Stimulated activated CD8-positive, alpha-beta memory T cell treated with anti-CD3 and anti-CD28 coated beads, Interleukin-4, amount 100 ng/mL, for 24 hours (primary cell): ENCODE measurements at places on chromosomes 1 and 21.

DNA sequence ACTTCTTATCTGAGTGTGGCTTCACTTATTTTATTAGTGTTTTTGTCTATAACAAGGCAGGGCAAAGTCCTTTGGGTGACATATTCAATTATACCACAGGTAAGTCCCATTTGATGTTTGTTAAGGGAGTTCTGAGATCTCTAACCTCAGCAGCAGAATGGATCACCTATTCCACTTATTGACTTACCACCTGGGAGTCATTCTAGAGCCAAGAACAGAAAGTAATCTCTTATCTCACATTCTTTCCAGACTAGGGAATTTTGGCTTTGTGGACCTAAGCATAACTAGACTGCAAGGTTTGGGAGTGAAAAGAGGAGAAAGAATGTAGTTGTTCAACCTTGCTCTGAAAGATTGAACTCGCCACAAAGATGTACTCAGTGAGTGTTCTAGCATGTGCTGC is 13.2 kb downstream of the FNDC7 start:
- DNase-seq, result no peak

GRCh38 chr1:175725684-175726083 is 17.7 kb downstream of the TNR start:
- no peak for DNase-seq

DNA sequence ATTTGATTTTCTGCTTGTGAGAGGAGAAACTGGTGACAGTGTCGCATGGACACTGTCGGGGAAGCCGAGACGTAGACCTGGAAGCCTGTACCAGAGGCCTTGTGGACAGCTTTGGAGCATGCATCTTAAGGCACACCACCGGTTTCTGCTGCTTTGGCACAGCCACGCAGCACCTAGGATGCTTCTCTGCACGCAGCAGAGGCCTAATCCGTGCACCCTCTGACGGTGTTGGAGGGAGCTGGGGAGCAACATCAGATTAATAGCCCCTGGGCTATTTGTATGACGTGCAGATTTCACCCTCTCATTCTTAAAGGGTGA is 30.3 kb downstream of the TEX35 start:
- no peak for DNase-seq

GRCh38 chr21:26946744-26947446 is 20.0 kb downstream of the ADAMTS5 start:
- DNase-seq, result no peak

GRCh38 chr1:30321246-30321910 is 402.0 kb downstream of the MATN1 start:
- no peak for DNase-seq

GRCh38 chr1:86757272-86757984 is 53.1 kb downstream of the SH3GLB1 start:
- DNase-seq, result no peak

- no peak for DNase-seq
These were observed 37.9 kb upstream of the EDEM3 start for GRCh38 chr1:184792450-184792969.

GRCh38 chr1:115854005-115854404 is 13.1 kb upstream of the NHLH2 start:
- DNase-seq, result no peak

GRCh38 chr1:187070076-187070475 is 241.3 kb downstream of the PLA2G4A start:
- no peak for DNase-seq

- no peak for DNase-seq
These were observed 96.7 kb upstream of the HP1BP3 start for GRCh38 chr1:20883766-20884165.

- DNase-seq, result no peak
These were observed 75.8 kb downstream of the ATP1A1 start for GRCh38 chr1:116448785-116449385.

DNA sequence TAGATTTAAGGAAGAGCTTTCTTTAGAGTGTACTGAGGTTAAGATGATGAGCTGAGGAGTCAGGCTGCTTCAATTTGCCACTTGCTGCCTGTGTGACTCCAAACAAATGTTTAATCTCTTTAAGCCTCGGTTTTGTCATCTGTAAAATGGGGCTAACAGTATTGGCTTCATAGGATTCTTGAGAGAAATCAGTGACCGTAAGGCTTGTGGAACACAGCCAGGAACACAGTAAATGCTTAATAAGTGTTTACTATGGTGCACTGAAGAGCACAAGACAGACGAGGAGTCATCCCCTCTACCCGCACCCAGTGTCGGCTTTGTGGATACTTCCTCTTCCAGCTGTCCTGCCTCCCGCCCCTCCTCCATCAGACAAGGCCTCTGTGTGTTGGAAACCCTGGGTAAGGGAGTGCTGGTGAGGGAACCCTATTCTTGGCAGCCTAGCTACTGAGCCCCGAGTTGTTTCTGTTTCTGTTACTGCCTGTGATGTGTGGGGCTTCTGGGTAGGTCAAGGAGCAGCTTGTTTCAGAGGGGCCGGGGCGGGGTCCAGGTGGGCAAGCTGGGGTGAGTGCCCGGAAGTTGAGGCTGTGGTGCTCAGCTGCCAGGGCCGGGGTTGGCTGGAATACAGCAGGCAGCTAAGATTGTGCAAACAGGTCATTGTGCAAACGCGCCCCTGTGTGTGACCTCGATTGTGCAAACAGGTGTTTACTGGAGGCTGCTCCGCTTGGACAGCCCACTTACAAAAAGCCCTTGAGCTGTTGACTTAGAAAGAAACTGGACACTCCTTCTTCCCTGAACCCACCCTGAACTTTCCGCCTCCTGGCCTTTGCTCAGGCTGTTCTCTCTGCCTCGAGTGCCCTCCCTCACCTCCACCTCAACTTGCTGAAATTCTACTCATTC is 4.0 kb upstream of the CSF3R start:
- no peak for DNase-seq

DNA sequence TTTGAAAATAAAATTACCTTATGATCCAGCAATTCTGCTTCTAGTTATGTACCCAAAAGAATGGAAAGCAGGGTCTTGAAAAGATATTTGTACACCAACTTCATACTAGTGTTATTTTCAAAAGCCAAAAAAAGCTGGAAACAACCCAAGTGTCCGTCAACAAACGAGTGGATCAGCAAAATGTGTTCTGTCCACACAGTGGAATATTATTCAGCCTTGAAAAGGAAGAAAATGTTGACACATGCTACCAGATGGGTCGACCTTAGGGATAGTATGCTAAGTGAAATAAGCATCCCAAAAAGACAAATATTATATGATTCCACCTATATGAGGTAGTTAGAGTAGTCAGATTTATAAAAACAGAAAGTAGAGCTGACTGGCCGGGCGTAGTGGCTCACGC is 65.3 kb downstream of the KAZN start:
- no peak for DNase-seq

DNA sequence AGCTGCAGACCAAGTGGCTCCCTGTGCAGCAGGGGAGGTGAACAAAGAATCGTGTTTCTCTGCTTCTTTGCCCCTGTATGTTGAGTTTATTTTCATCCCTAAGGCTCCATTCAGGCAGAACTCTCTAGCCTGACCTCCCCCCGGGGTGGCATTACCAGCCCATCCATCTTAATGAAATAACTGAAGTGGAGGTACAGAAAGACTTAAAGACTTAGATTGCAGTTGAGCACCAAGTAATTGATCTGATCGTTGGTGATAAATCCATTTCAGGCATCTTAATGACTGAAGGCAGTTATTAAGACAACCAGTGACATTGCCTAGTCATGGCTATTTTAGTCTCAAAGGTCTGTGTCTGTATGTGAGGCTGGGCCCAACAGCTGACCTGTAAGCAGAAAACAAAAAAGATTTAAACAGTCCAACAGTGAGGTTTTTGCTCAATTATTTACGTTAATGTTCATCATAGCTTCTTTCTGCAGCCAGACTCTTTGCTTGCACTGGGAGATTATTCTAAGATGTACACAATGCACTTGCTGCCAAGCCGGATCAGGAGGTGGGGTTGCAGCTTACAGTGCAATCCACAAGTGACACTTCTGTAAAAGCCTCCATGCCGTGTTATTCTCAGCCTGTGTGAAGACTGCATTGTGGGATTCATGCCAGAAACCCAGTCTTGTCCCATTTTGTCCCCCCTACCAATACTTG is 363.0 kb upstream of the DUSP10 start:
- DNase-seq, result no peak

DNA sequence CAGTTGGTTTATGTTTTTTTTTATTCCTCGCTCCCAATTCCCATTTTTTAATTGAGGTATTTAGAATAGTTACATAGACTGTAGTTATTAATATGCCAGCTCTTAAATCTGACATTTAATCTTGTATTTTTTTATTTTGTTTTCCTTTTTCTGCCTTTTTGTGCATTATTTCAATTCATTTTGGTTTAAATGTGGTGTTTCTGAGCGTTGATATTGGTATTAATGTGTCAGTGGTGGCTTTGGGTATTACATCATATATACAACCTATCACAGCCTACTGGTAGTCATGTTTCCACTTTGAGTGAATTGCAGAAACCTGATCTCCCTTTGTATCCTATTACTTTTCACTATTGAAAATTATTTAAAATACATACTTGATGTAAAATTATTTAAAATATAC is 1027.3 kb downstream of the KCNT2 start:
- no peak for DNase-seq
